Mammary epithelial cell (primary cell): ENCODE measurements at places on chromosomes 3 and 15.

DNA sequence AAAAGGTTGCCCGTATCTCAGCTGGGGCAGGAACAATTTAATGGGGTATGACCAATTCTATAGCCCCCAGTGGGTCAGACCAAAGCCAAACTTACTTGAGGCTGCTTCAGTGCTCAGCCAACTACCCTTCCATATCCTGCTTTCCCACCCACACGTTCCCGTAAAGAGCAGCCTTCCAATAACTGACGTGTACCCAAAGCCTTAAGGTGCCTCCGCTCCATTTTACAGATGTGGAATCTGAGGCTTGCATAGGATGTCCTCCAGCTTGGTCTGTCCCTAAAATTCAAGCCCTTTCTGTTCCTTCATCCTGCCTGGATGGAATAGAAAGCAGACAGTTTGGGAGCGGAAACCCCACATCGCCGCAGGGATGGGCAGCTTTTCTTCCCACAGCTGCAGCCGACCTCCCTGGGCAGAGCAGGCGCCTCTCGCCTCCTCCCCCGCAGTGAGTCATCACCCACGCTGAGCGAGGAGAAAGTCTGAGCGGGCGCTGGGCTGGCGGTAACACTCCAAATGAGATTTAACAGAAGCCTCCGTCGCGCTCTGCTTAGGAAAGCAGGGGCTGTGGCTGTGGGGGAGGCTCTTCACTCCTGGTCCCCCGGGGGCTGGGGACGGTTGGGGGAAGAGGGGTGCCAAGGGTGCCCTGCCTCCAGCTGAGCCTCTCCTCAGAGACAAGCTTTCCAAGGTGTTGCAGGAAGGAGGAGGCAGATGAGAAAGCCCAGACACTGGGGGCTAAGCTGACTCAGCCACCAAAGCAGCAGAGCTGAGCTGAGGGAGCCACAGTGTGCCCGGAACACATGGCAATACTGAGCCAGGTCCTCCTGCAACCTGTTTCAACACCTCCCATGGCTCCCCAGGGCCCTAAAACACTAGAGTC lies 57.8 kb upstream of the HRH1 start:
- peak; percentile 93 for DNase-seq

- DNase-seq, result peak; percentile 67
Observed at GRCh38 chr15:68528626-68529290, 50.0 kb upstream of the CORO2B start.

- peak; percentile 40 for DNase-seq
Observed at GRCh38 chr3:160210799-160211221, 14.4 kb upstream of the C3orf80 start.

- DNase-seq, result no peak
Observed at GRCh38 chr3:12886736-12887135, 45.4 kb upstream of the RPL32 start.

DNA sequence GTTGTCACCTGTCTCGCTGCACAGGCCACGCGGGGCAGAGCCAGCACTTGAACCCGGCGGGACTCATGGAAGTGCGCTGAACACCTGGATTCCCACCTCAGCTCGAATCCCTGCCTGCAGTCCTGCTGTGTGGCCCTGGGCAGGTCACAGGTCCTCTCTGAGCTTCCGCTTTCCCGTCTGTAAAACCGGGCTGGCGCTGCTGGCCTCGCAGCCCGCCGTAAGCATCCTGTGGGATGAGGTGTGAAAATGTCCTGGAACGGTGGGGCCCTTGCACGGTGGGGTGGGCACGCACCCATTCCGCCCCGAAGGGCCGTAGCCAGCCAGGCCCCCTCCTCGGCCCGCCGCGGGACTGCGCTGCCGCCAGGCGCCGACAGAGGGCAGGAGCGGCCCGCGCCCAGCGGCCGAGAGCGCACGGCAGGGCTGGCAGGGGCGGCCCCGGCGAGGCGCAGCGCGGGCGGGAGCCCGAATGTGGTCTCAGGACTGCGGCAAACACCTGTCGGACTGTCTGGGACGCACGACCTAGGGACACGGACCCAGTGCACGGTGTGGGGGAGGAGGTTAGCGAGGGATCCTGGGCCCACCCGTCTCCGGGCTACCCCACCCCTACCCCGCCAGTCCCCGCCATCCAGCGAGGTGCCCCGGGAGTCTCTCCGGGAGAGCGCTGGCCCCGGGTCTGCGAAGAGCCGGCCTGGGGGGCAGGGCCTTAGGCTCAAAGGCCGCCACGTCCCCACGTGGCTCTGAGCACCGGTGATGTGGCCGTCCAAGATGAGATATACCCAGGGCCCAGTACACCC lies 40.4 kb downstream of the DNAJB8 start:
- peak; percentile 10 for DNase-seq

DNA sequence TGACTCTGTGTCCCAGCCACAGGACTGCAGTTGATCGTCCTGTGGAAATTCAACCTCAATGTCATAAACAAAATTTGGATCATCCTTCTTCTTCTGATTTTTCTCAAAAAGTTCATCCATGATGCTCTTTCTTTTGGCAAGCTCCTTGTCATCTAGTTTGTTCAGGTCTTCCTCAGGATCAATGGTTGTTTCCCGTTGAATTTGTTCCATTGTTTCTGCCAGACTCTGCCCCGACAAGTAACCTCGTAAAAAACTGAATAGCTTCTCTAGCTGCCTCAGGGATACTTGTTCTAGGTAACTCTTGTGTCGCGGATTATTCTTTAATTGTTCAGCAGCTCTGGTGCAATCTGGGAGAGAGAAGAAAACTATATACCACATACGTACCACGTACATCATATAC lies 4.5 kb downstream of the CEP19 start:
- DNase-seq, result no peak

GRCh38 chr3:189833266-189833665 lies 202.1 kb downstream of the TP63 start:
- no peak for DNase-seq

GRCh38 chr3:164779816-164780215 lies 298.5 kb downstream of the SI start:
- DNase-seq, result no peak

- DNase-seq, result no peak
Observed at GRCh38 chr3:110754212-110754916, 317.3 kb upstream of the NECTIN3 start.

DNA sequence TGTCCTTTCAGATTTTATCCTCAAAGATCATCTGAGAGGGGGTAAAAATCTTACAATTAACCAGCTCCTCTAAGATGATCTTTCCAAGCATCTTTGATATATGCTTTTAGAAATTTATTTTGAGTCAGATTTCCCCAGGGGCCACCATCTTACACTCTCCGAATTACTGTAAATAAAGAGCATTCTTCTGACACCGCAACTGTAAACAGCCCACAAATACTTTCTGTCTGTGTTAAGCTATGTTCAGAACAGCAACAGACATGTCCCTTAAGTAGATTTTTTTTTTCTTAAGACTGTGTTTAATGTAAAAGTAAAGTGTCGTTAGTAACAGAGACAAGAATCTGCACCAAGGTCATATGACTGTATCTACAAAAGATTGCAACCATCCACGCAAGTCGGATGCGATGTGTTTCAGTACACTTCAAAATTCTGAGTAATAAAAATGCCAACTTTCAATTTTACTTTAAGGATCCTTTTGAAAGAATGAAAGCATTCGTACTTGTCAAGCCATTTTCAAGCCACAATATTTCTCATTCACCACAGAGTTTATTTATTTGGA lies 159.0 kb upstream of the KCNH8 start:
- DNase-seq, result no peak

- DNase-seq, result peak; percentile 9
Observed at GRCh38 chr3:133490468-133491351, 82.8 kb upstream of the CDV3 start.

DNA sequence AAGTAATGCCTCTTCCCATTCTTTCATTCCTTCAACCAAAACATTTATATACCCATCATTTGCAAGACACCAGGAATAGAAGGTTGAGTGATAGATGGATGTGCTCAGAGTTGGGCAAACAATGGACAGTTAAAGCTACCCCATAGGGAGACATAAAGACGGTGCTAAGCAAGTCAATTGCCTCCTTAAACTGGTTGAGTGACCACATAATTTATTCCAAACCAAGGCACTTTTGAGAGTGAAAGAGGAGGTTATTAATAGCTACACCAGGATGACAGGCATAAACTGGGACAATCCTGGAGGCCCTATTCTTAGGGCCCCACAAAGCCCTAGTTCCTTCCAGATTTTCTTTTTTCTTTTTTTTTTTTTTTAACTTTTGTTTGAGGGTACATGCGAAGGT lies 21.4 kb upstream of the DYNC1LI1 start:
- DNase-seq, result no peak

DNA sequence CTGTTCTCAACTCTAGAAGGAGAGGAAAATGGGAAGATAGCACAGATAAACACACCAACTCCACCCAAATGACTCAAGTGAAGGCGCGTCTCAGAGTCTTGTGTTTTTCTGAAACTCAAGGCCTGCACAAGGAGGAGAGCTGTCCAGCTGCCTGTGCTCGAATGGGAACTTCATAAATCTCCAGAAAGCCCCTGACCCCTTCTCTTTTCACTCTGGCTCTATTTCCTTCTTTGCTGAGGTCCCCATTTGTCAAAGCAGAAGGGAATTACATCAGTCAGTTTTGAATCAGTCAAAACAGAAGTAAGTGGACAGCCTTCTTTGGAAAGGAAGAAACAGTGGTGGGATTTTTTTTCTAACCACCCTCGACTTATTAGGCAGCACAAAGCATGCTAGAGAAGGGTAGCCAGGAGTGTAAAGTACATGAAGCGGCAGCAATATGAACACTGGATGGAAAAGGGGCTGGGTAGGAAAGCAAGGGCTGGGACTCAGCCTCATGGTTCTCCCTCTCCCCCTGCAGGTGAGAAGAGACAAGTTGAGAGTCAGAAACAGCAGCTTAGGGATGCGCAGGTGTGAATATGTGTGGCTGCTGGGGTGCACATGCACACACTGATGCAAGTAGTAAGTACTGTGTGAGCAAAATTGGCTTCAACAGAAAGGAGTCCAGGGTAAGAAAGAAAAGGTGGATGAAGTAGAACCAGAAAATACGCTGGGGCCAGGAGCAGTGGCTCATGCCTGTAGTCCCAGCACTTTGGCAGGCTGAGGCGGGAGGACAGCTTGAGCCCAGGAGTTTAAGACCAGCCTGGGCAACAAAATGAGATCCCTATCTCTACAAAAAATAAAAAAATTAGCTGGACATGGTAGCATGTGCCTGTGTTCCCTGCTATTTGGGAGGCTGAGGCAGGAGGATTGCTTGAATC lies 36.6 kb upstream of the MAGEF1 start:
- DNase-seq, result peak; percentile 83

GRCh38 chr3:156218353-156218744 lies 98.0 kb downstream of the KCNAB1 start:
- DNase-seq, result peak; percentile 60

DNA sequence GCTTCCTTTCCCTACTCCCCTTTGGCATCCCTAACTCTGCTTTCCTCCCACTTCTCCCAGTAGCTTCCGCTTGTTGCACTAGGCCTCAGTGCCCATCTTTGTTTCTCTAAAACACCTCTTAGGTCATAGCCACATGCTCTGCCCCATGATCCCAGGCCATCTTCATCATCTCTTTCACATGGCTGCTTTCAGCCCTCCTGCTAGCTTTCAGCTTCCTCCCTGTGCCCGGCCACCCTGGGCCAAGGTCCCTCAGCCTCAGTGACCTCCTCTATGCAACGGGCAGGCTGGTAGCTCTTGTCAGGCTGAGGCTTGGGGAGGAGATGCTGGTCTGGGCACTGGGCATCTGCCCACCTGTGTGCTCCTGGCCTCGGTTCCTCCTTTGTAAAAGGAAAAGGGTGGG lies 2.3 kb downstream of the PLEKHO2 start:
- DNase-seq, result no peak

DNA sequence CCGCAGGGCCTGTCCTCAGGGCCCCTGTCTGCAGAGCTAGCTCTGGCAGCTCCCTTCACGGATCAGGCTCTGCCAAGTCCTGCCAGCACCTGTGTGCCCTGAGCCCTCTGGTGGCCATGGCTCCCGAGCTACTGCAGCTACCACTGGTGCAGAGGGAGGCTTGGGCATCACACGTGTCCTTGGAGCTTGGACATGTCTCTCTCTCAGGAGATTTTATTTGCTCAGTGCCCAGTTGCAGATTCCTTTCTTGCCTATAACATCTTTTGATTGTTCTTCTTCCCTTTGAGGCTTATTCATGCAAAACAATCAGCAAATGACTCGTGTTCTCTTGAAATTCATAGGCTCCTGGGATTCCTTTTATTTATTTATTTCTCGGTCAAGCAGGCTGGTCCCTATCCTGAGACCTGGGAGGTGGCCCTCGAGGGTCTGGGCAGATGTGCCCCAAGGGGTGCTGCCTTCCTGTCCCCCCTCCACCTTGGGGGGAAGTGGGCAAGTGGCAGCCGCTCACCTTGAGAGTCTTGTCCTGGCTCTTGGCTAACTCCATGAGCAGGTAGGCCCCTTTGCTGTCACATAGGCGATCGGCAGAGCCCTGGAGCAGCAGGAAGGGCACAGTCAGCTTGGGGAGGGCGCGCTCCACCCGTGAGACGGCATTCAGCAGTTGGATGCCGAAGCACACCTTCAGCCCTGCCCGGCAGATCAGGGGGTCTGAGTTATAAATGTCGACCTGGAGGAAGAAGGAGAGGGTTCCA lies 21.9 kb downstream of the ABTB1 start:
- peak; percentile 55 for DNase-seq

GRCh38 chr3:12831301-12831866 lies 10.0 kb downstream of the RPL32 start:
- DNase-seq, result no peak

GRCh38 chr3:108292905-108293328 lies 3.4 kb upstream of the HHLA2 start:
- no peak for DNase-seq

GRCh38 chr3:121594850-121595249 lies 1.7 kb downstream of the FBXO40 start:
- DNase-seq, result no peak

- no peak for DNase-seq
Observed at GRCh38 chr3:157443905-157444796, 7.5 kb downstream of the PTX3 start.

- DNase-seq, result no peak
Observed at GRCh38 chr15:34059476-34059875, 20.5 kb upstream of the AVEN start.

GRCh38 chr3:50662408-50662807 lies 12.3 kb upstream of the DOCK3 start:
- DNase-seq, result no peak

GRCh38 chr3:36707623-36708409 lies 56.5 kb downstream of the DCLK3 start:
- peak; percentile 60 for DNase-seq

GRCh38 chr3:45606991-45607712 lies 12.6 kb downstream of the LIMD1 start:
- no peak for DNase-seq

DNA sequence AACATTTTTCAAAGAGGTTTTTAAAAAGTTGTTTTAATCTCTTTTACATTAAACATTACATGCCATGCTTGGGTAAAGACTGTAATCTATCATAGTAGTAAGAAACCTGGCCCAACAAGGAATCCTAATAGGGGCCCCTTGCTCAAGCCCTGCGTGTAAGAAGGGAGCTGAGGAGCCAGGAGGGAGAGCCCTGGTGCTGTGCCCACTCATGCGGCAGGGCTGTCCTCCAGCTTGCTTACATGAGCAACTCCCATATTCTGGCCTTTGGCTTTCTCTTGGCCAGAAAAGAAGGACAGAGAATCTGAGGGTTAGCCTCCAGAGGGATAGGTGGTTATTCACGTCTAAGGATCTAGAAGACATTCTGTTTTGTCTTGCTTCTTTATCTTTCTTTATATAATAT lies 49.8 kb downstream of the KBTBD12 start:
- no peak for DNase-seq

GRCh38 chr3:105323274-105323599 lies 43.5 kb upstream of the ALCAM start:
- DNase-seq, result no peak
